ENCODE measurements at places on chromosomes 5 and 9.
A peak's percentile ranks its signal among the peaks of the same experiment; 100 is the strongest.

DNA sequence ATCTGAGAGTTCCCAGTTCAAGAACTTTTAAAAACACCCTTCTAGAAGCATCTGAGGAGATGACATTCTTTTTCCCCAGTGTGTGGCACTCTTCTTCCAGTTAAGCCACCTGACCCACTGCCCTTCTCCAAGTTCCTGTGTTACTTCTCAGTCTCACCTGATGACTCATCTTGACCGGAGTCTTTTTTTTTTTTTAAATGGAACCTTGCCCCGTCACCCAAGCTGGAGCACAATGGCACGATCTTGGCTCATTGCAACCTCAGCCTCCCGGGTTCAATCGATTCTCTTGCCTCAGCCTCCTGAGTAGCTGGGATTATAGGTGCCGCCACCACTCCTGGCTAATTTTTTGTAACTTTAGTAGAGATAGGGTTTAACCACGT lies 224.1 kb upstream of the DAB2 start:
- DNase-seq = peak; percentile 78

DNA sequence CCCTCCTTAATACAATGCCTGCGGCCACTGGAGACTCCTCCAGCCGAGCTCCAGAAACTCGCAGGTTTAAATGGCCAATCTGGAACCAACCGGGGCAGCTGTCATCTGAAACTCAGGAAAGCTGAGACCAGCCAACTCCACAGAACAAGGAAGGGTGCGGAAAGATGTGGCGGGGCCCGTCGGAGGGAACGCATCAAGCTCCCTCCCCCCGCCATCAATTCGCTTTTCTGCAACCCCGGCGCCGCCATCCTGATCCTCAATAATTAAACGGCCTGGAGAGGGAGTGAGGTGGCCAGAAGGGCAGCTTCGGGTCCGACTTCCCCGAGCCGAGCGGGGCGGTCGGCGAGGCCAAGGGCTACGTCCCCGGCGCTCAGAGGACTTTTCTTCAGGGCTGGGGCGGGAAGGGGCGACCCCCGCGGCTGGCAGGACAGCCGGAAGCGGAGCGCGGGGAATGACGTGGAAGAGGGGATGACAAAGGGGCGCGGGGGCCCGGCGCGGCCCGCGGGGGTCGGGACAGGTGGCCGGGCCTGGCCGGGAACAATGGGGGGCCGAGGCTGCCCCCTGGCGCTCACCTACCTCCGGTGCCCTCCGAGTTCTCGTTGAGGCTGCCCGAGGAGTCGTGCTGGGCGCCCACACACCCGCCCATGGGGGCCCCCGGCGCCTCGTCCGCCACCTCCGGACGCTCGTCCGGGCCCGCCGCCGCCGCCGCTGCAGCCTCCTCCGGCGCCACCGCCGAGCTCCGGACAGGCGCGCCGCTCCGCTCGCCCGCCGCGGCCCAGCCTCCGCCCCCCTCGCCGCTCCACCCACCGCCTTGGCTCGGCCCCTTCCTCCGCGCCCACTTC lies at the start of gene UBTD2:
Gene UBTD2, minus strand, starts transcription at position 745 of the 842 bp plus-strand sequence. Its CDS starts 99 bp downstream, at position 646.
- peak; percentile 93 for DNase-seq

GRCh38 chr5:143073766-143074165 lies 303.6 kb downstream of the ARHGAP26 start:
- DNase-seq = no peak

- DNase-seq = no peak
These were observed 216.3 kb downstream of the TTLL11 start for GRCh38 chr9:121876658-121877271.

DNA sequence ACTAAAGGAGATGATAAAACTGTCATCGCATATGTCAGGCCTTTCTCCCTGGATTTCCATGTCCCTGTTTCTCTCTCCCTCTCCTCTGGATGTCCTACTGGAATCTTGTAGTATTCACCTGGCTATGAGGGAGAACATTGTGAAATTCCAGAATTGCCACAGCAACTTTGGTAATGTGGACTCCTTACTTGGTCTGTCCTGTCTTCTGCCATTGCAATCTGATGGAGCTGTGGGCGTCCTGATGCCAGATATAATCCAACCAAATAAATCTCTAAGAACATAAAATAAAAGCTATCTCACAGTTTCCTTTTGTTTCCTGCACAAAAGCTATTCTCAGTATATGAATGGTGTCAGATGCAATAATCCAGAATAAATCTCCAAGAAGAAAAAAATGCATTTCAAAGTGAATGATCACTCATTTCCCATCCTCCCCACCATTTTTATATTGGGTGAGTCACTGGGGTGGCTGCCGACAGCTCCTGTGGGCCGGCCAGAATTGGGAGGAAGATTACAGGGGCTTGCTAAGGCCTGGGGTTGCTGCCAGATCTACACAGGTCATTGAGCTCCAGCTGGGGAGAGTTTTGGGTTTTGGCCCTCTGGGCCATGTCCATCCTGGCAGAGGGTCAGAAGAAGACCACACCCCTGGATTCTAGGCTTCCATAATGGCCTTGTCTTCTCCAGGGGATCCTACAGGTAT lies 160.7 kb upstream of the PITX1 start:
- no peak for DNase-seq

GRCh38 chr5:60352992-60353599 lies 346.9 kb downstream of the DEPDC1B start:
- DNase-seq = peak; percentile 51
